GM13976 (cell line): ENCODE measurements at places on chromosomes 7 and 10.
A peak's percentile ranks its signal among the peaks of the same experiment; 100 is the strongest.

DNA sequence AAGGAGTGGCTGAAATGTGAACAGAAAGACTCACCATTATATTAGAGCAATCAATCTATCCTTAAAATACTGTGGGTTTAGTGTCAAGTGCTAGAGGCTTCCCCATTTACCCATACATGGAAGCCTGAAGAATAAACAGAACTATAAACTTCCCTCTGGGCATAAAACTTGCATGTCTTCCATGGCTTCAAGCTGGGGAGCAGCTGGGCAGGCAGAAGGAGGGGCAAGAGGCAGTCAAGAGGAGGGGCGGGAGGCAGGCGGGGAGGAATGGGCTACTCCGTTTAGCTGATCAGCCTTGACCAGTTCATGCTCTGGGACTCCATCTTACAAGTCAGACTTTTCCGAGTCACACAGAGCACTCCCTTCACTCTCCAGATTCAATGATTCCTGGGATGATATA, 3.5 kb upstream of the PRSS1 start:
- DNase-seq = no peak

DNA sequence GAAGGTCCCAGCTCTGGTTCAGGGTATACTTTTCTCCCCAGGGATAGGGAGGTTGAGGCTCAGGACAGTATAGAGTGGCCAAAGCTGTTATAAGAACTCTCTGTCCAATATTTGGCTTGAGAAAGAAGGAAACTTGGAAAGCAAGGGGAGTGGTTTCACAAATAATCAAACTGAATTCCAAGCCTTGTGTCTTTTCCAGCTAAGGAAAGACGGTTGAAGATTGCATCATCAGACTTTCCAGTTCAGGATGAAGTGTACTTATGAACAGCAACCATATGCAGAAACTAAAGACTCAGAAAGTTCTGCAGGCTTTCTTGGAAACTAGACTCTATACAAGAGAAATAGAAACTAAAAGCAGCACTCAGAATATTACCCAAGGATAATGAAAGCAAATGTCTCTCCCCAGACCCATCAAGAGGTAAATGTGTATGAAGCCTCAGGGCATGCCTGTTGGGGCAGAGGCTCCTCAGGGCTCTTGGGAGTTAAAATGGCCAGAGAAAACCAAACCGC, 46.4 kb downstream of the RAMP3 start:
- DNase-seq = no peak

- peak; percentile 67 for DNase-seq
Measured at GRCh38 chr7:37198906-37199485, 249.7 kb downstream of the ELMO1 start.

- no peak for DNase-seq
Measured at GRCh38 chr10:61791216-61791615, 110.3 kb upstream of the ARID5B start.

- DNase-seq = no peak
Measured at GRCh38 chr10:85902051-85902450, 464.5 kb downstream of the GRID1 start.

DNA sequence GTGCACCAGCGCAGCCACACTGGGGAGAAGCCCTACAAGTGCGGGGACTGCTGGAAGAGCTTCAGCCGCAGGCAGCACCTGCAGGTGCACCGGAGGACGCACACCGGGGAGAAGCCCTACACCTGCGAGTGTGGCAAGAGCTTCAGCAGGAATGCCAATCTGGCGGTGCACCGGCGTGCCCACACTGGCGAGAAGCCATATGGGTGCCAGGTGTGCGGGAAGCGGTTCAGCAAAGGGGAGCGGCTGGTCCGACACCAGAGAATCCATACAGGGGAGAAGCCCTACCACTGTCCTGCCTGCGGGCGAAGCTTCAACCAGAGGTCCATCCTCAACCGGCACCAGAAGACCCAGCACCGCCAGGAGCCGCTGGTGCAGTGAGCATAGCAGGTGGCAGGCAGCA, 12.9 kb downstream of the ZSCAN25 start:
- no peak for DNase-seq

DNA sequence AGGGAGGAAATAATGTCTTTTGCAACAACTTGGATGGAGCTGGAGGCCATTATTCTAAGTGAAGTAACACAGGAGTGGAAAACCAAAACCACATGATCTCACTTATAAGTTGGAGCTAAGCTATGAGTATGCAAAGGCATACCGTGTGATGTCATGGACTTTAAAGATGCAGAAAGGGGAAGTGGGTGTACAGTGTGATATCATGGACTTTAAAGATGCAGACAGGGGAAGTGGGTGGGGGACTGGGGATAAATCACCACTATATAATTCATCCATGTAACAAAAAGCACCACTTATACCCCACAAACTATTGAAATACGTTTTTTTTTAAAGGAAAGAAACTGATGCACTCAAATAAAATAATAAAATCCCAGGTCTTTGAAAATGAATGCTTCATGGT, 29.5 kb downstream of the LYZL2 start:
- DNase-seq = no peak

GRCh38 chr10:112711366-112711765, 238.7 kb upstream of the TCF7L2 start:
- no peak for DNase-seq

- no peak for DNase-seq
Measured at GRCh38 chr7:148695953-148696352, 2.8 kb upstream of the CUL1 start.

GRCh38 chr7:75968561-75969001, 25.8 kb downstream of the TMEM120A start:
- no peak for DNase-seq

DNA sequence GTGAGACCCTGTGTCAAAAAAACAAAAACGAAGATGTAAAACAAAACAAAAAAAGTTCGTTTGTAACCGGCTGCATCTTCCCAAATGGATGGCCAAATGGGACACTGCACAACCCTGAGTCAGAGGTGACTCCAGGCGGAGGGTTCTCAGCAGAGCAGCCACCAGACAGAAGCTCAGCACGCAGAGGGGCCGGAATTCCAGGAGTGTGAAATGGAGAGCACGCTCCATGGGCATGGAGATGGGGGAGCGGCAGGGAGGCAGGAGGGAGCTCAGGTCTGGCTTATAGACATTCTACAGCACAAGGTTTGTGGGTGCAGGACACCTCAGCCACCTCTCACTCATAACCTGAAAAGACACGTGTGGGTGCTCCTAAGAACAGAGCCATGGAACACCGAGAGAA, 227.0 kb downstream of the MAD1L1 start:
- DNase-seq = no peak

- DNase-seq = no peak
Measured at GRCh38 chr10:51675088-51675487, 24.3 kb downstream of the CSTF2T start.

GRCh38 chr10:58367069-58367468, 18.1 kb upstream of the TFAM start:
- DNase-seq = no peak

- DNase-seq = no peak
Measured at GRCh38 chr7:11747715-11748485, 84.1 kb downstream of the THSD7A start.

DNA sequence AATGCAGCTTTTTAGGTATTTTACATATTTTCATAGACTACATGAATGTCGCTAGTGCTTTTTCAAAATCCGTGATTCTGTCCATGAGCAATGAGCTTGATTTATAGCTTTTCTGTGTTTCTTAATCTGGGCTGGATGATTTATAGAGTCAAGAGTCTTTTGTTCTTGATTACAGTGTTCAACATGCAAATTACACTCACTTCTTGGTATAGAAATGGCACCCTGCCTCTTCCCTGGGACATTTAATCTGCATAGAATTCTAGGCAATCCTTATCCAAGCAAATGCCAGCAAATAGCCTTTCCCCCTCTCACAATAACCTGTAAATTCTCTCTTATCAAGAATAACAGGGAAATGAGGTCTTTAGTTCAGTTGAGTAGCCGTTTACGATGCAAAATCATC, 246.2 kb upstream of the SEMA3C start:
- no peak for DNase-seq

- no peak for DNase-seq
Measured at GRCh38 chr10:63258920-63259678, 126.0 kb downstream of the NRBF2 start.

- DNase-seq = no peak
Measured at GRCh38 chr10:113441220-113441619, 111.6 kb upstream of the HABP2 start.

GRCh38 chr10:113603057-113603777, 50.4 kb downstream of the HABP2 start:
- DNase-seq = no peak

DNA sequence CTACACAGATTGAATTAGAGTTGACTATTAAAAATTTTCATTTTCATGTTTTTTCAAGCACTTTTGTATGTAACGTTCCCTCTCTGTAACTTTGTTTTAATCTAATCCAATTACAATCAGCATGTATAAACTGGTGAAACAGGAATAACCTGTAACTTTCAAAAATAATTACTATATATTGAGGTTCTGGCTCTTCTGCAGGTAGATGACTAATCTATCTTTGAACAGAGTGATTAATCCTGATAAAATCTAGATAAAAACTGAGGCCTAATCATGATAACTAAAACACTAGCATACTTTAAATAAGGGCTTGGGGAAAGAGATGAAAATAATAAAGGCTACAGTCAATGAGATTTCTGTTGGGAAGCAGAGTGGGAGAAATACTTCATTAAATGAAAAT, 101.6 kb upstream of the KCND2 start:
- DNase-seq = no peak

- DNase-seq = no peak
Measured at GRCh38 chr7:104153287-104153686, 54.5 kb downstream of the ORC5 start.

- DNase-seq = no peak
Measured at GRCh38 chr7:109009636-109010035, 440.0 kb downstream of the DNAJB9 start.

GRCh38 chr7:99794585-99795502, 10.9 kb upstream of the CYP3A4 start:
- DNase-seq = no peak

GRCh38 chr7:43650457-43651052, 67.6 kb downstream of the STK17A start:
- DNase-seq = no peak

GRCh38 chr7:80316811-80317210, 182.2 kb downstream of the GNAI1 start:
- DNase-seq = no peak

DNA sequence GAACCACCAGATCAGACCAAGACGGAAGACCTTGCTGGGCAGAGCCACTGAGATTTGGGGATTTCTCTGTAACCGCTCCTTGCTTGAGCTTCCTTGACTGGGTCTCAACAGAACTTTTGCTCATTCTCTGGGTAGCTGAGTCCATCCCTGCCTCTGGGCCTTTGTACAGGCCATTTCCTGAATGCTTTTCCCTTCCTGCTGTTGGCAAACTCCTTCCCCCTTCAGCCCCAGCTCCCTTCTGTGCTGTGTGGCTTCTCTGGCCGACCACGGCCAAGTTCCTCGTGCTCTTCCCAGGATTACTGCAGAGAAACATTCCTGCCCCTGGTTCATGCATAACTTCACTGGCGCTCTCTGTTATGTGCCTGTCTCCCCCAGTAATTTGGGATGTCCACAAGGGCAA, 150.5 kb upstream of the GPR26 start:
- no peak for DNase-seq

DNA sequence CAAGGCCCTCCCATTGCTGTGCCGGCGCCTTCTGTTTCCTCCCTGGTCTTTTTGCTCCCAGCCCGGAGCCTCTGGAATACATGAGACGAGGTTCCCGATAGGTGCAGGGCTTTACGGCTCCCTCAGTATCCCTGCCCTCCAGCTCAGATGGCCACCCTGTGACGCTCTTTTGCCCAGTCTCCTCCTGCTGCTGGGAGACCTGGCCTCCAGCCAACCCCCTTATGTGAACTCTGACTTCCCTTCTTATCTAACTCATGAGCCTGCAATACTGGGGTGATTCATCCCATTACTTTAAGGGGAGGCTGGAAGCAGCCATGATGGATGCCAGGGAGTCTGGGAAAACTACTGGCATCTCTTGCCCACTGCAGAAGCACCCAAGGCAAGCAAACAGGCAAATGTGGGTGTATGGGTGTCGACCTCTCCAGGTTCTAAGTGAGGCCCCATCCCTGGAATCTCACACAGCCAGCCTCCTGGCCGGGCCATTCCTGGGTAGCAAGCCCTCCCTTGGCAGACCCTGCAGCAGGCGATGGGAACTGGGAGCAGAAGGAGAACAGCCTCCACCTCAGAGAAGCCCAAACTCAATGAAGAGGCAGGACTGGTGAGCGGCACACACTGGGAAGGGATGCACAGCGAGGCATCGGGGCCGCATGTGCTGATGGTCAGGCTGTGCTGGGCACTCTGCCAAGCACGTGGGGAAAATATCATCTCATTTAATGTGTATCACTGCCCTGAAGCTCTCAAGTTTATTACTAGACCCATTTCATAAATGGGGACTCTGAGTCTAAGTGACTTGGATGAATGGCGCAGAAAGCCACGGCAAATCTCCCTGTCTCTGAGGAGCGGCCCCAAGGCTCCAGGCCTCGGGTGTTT, 97.5 kb downstream of the FAM53B start:
- no peak for DNase-seq

DNA sequence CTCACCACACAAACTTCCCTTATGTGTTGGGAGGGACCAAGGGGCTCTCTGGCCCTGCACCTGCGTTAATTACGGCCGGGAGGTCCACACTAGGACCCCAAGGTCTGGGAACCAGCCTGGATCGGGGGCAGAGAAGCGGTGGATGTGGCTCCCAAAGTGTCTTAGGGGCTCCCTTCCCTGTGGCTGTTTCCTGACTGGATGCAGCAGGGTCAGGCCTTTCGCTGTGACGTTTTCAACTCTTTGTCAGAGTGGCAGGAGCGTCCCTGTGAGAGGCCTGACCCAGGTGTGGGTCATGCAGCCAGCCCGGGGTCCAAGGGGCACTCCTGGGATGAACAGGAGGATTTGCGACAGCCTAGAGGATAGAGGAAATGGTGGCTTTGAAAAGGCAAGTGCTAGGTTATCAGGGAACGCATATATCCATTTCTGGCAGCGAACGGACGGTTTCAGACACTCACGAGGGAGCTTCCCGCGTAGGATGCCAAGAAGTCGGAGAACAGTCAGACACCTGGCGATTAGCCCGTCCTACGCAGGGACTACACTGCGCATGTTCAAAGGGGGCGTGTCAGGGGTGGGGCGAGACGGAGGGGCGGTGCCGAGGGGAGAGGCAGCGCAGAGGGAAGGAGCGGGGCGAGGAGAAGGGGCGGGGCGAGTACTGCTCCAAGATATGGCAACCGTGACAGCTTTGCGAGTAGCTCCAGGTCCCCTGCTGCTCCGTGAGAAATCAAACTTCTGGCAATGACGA, 46.2 kb upstream of the ZNF716 start:
- DNase-seq = no peak
